ENCODE measurements at places on chromosomes 2 and 18.

GRCh38 chr2:39981883-39982311 is 202.8 kb upstream of the THUMPD2 start:
- peak; percentile 74 for DNase-seq

- no peak for DNase-seq
Observed at GRCh38 chr2:150228936-150229335, 258.5 kb downstream of the RND3 start.

GRCh38 chr2:10788855-10789254 is 23.7 kb downstream of the PDIA6 start:
- no peak for DNase-seq

DNA sequence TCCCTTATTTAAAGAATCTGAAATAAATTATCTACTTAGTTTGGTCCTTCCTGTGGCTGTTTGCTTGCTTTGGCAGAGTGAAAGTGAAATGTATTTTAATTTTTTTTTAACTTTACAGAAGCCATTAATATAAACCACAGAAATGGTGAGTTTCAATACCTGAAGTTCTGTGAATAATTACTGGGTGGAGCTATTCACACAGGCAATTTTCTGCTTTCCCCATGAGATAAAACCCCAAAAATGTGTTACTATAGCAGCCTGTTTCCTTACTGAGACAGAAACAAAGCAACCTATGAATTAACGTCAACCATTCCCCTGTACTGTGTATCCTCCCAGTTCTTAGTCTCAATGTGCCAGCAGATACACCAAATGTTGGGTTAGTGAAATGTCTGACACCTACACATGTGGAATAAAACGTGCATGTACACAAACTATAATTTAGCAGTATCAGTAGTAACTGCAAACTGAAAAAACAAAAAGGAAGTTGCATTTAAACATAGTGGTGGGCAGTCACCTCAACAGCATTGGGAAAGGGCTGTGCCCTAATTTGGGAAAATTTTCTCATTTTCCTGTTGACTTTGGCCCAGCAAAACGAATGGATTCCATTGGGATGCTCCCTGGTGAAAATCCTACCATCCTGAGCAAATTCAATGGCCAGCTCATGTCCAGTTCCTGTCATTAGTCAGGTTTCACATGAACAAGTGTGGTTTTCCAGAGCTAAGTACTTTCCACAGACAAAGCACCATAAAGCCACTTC is 73.1 kb upstream of the RMDN2 start:
- DNase-seq: no peak

DNA sequence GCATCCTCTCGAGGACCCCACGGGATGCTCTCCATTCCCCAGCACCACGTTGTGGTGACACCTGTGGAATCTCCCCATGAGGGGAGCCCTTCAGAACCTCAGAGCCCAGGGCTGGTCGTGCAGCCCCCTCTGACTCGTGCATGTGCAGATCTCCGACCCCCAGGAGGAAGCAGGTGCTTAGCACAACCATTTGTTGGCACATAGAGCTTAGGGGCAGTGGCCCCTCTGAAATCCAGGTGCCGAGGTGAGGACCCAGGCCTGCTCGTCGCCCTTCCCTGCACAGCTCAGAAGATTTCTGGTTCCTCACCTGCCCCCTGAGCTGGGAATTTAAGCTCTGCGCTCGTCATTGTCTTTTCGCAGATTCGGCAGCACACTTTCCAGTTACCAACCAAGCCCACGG is 1.3 kb upstream of the OTOS start:
- no peak for DNase-seq

- DNase-seq: no peak
Observed at GRCh38 chr2:240891492-240892340, 4.2 kb downstream of the MAB21L4 start.

- DNase-seq: peak; percentile 3
Observed at GRCh38 chr18:31100436-31101182, 1.6 kb downstream of the DSC2 start.

GRCh38 chr2:197889041-197889440 is 84.6 kb downstream of the PLCL1 start:
- no peak for DNase-seq

- no peak for DNase-seq
Observed at GRCh38 chr2:9941196-9941995, 10.1 kb upstream of the GRHL1 start.
